ENCODE measurements at places on chromosomes 4 and X.

- no peak for DNase-seq
Measured at GRCh38 chrX:21255032-21255618, 119.1 kb upstream of the CNKSR2 start.

- peak; percentile 47 for DNase-seq
Measured at GRCh38 chr4:119099227-119099810, 36.3 kb upstream of the MYOZ2 start.

GRCh38 chr4:28075401-28075956 is 1214.8 kb downstream of the STIM2 start:
- DNase-seq: no peak

DNA sequence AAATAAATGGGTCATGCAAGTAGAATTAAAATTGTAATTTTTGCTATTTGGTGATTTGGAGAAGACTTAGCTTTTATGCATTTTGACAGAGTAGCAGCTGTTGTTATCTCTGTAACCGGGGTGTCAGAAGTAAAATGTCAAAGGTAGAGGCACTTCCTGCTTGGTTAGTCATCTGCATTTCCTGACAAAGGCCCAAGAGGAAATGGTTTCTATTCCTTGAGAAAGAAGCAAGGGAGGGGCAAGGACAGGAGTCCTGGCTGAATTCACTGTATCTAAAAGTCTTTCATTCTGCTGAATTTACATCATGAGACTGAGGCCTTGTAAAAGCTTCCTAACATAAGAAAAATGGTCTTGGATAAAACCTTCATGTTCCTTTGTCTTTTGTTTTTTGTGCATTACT is 550.9 kb upstream of the BOD1L1 start:
- no peak for DNase-seq

DNA sequence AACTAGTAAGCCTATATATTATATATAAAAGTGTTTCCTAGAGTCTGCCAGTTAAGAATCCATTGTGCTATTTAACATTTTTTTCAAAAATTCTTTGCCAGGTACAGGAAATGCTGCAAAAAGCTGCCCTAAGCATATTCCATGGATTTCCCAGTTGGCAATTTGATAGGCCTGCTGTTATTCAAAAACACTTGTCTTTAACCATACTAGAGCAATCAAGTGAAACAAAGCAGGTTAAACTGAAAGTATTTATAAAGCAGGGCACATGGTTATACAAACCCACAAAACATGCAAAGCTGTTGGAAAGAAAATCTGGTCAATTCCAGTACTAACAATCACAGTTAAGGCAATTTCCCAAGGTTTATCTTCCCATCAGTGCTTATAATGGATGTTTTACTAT is 159.9 kb downstream of the UNC5C start:
- no peak for DNase-seq

- DNase-seq: no peak
Measured at GRCh38 chrX:66050140-66050569, 10.3 kb upstream of the VSIG4 start.

- DNase-seq: no peak
Measured at GRCh38 chr4:153651587-153651986, 32.5 kb upstream of the TLR2 start.

GRCh38 chr4:177052211-177052934 is 257.3 kb upstream of the NEIL3 start:
- no peak for DNase-seq

GRCh38 chr4:152559641-152560040 is 23.7 kb upstream of the FBXW7 start:
- DNase-seq: no peak

DNA sequence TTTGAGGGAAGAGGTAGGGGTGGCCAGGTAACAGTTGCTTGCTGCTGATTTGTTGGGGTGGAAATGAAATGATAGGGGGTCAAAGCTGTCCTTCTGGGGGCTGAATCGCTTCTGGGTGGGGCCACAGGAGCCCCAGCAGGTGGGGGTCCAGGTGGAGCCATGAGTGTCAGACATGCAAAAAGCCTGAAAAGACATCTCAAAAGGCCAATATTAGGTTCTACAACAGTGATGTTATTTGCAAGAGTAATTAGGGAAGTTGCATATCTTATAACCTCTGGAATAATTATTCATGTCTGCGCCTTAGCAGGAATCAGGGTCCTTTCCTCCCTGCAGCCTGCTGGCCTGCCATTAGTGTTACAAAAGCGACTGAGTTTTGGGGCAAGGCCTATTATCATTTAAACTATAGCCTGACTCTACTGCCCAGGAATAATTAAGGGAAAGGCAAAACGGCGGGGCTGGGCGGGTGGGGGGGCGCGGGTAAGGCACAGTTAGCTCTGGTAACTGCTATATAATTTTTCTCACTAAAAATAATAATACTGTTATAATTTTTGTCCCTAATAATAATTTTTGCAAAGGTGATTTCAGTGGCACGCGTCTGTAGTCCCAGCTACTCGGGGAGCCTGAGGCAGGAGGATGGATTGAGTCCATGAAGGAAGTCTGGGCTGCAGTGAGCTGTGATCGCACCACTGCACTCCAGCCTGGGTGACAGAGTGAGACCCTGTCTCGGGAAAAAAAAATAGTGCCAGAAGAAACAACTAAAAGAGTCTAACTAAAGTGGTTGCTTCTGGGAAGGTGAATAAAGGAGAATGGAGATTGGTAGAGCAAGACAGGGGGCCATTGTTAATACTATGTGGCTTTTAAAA is 145.7 kb downstream of the MAGEB17 start:
- no peak for DNase-seq

DNA sequence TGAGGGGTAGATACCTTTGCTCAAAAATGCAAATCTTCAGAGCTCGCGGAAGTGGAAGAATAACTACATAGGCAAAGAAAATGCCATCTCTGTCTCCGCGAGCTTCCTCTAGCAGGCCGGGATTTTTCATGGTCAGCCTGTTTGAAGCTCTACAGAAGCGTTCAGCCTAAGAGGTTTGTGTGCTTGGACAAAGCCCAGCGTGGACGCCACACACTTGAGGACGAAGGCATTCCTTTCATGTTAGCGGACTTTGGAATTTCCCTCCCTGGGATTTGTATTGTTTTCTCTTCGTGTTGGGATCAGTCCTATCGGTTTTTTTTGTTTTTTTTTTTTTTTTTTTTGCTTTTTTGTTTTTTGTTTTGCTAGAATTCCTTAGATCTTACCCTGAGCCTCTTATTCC is 53.7 kb downstream of the SMIM31 start:
- DNase-seq: no peak

DNA sequence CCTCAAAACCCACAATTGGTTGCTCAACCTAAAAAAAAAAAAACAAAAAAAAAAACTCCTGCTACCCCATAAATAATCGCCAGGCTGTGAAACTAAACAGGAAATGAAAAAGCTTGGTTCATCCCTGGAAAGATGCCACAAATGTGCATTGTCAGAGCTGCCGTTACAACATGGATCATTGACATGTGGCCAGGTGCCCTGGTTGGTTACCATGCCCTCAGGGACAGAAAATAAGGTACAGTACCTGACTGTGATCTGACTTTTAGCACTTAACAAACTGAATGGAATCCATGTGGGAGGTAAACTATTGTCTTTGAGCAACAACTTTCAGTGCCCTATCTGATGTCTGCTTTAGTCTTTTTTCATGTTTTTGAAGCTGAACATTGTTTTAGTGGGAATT is 118.0 kb upstream of the RPL34 start:
- DNase-seq: no peak

GRCh38 chrX:148771440-148771839 is 271.0 kb downstream of the AFF2 start:
- DNase-seq: no peak

- no peak for DNase-seq
Measured at GRCh38 chrX:50100188-50100587, 100.6 kb downstream of the AKAP4 start.

DNA sequence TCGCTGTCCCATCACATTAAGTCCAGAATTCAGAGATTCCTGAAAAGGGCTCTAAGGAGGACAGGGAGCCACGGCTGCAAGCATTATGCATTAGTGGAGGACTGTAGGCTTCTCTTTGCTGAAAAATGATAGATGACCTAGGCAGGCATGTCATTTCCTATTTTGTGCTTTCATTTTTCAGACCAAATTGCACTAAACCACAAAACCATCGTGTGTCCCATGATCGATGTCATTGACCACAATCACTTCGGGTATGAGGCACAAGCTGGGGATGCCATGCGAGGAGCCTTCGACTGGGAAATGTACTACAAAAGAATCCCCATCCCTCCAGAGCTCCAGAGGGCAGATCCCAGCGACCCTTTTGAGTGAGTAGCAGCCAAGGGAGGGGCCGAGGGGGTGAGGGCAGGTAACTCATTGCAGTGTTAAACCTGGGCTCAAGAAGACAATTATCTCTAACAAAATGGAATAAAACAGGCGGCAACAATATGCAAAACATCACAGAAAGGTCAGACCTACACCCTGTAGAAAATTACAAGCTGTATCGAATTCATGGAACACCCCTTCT is 355.2 kb upstream of the GALNT7 start:
- no peak for DNase-seq

DNA sequence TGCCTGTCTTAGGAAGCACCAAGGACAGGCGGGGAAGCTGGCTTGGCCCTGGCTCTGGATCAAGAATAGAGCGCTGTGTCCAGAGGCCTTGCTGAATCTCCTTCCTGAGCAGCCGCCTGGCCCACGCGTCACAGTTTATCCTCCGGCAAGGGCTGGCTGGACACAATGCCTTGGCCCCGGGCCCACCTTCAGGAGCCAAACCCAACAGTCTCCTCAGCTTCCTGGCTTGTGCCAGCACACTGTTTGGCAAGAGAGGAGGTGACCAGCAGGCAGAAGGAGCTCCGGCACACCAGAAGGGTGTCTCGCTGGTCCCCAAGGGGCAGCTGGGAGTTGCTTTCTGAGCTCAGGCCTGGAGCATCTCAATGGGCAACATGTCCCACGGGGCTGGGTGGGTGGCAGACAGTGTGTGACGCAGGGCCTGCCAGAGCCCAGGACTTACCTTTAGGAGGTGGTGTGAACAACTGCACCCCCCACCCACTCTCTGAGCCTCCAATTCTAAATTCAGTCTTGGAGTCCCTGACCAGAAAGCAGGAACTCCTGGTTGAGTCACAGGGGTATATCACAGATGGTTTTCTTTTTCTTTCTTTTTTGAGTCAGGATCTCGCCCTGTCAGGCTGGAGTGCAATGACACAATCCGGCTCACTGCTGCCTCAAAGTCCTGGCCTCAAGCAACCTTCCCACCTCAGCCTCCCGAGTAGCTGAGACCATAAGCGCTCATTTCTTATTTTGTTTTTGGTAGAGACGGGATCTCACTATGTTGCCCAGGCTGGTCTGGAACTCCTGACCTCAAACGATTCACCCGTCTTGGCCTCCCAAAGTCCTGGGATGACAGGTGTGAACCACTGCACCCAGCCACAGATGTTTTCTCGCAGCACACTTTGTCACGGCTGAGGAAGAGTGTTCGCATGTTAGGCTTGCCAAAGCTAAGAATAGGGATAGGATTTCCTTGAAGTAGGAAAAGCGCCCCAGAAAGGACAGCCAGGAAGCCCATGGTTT is 361.2 kb downstream of the BCOR start:
- no peak for DNase-seq

DNA sequence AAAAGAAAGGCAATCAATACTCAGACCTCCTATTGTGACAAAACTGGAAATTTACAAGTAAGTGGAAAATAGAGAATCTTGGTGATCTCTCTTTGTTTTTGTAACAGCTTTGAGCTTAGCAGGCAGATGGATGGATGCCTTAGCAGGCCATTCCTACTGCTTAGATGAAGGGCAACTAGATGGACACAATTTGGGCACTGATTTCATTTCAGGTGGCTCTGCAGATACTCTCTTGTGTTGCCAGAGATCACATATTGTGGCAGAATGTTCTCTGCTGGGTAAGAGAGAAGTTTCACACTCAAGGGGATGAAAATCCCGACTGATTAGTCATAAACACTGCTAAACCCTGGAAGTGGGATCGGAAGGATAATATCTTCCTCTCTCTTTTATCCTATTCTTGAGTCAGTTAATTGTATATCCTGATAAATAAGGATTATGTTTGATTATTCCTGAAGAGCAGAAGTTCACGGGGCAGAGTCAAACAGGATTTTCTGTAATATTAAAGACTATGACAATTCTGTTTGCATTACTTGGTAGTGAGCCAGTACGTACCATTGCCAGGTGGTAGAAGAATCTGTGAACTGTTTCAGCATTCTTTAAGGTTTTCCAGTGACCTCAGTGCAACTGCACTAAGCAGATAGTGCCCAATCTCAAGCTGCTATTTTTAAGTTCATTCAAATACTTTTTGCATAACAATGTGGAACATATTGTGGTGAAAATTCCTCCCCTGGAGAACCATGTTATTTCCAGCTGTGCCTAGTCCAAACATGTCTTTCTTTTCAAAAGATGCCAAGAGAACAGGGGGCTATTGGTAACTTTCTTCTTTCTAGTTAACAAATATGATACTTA is 974.3 kb downstream of the FSTL5 start:
- no peak for DNase-seq

GRCh38 chr4:5452156-5452555 is 256.2 kb downstream of the EVC2 start:
- no peak for DNase-seq

DNA sequence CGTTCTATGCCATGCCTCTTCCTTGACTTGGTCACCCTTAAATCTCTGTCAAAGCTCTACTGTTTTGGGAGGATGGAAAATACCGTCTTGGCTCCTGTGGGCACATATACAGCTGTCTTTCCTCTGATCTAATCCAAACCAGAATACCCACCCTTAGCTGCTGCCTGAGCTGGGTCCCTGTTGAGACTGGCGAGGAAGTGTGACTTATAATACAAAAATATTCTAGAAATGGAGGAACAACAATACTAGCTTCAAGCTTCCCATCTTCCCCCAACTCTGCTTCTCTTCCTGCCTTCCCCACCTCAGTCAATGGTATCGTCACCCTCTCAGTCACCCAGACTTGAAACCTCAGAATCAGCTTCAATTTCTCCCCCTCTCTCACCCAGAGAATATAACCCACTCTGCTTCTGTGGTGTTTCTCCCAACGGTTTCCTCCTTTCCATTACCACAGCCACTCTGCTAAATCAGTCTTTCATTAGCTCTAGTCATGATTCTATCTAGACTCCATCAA is 599 bp upstream of the IL2RG start:
- no peak for DNase-seq

DNA sequence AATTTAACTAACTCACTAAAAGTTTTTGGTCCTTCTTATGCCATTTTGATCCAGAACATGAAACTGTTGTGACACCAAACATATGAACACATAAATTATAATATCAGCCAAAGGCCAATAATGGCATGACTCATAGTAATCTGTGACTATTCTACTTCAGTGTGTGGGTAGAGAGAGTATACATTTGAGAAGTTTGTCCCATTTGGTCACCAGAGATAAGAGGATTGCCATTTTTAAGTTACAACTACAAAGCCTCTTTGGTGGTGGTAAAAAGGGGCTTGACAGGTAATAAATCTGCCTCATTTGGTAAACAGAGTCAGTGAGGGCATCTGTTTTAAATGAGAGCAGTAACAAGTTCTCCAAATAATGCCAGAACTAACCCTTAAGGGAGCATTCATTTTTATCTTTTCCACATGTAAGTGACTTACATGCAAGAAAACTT is 117.9 kb downstream of the TBC1D19 start:
- DNase-seq: no peak

GRCh38 chrX:123755107-123755506 is 22.3 kb upstream of the THOC2 start:
- DNase-seq: no peak

GRCh38 chrX:39261446-39262147 is 460.3 kb downstream of the MID1IP1 start:
- no peak for DNase-seq

GRCh38 chr4:37648084-37648817 is 37.9 kb downstream of the RELL1 start:
- DNase-seq: peak; percentile 31
